Stimulated activated CD8-positive, alpha-beta memory T cell treated with anti-CD3 and anti-CD28 coated beads, Interleukin-12 subunit alpha, Interleukin-12 subunit beta, amount 100 ng/mL, for 4 hours (primary cell): ENCODE measurements at places on chromosomes 11 and 22.

GRCh38 chr11:67667490-67668191 is 6.8 kb downstream of the ALDH3B2 start:
- no peak for DNase-seq

DNA sequence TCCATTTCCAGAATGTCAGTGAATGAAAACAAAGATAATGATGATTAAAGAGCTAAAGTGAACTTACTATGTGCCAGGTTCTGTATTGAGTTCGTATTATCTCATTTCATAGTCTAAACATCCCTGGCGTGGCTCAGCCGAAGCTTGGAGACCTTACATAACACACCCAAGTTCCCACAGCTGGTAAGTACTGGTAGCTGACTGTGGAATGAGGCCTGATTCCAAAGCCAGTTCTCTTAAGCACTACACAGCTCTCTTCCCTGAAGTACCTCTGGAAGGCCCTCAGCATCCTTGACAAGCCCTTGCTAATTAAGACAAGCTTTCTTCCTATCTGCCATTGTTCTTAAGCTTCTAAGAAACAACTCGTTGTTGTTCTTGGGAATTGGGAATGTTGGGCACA is 28.6 kb upstream of the NCAM1 start:
- DNase-seq = no peak

GRCh38 chr11:64546600-64546999 is 44.4 kb upstream of the SLC22A12 start:
- DNase-seq = no peak

DNA sequence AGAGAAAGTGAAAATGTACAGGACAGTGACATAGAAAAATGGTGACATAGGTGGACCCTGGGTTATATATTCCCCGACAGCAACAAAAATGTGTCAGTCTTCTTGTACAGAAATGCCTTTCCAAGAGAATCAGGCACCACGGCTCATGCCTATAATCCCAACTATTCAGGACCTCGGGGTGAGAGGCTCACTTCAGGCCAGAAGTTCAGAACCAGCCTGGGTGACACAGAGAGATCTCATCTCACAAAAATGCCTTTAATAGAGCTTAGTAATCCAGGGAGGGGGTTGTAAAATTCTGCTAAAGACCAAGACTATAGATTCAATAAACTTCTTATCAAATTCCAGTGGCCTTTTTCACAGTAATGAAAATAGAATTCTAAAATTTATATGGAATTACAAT is 10.7 kb downstream of the ZNF195 start:
- DNase-seq = no peak

DNA sequence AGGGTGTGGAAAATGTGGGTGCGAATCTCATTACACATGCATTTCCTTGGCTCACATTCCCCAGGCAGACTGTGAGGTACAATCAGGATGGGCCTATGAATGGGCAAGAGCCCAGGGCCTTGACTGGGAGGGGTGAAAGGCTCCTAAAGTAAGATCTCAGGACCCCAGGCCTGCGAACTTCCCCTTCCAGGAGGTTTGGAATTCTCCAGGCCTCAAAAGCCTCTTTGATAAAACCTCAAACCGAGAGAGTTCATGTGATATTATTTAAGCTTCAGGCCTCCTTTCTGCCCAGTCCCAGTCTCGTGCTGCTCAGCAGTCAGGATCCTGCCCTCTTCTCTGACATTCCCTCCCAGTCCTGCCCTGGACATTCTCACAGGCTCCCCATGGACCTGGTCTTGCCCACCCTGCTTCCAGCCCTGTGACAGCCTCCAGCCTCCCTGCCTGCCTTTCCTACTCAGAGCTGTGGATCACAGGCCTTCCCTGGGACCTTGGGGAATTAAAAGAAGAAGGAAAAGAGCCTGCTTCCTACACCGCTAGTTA is 37.3 kb upstream of the TEAD1 start:
- DNase-seq = no peak

GRCh38 chr11:108926171-108926840 is 261.4 kb downstream of the DDX10 start:
- no peak for DNase-seq

DNA sequence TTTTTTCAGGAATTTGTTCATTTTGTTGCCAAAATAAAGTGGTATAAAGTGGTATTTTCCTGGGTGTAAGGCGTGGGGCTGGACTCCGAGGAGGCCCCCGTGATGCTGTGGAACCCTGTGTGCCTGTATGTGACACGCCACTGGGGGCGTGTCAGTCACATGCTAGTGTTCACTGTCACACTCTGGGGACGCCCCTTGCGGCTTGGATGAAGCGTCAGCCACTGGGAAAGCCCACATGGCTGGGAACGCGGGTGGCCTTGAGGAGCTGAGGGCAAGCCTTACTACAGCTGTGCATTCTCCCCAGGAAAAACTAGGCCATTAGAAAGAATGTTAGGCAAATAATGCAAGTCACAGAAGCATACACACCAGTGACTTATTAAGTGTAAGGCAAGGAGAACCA is 77.0 kb upstream of the SLC25A18 start:
- no peak for DNase-seq

DNA sequence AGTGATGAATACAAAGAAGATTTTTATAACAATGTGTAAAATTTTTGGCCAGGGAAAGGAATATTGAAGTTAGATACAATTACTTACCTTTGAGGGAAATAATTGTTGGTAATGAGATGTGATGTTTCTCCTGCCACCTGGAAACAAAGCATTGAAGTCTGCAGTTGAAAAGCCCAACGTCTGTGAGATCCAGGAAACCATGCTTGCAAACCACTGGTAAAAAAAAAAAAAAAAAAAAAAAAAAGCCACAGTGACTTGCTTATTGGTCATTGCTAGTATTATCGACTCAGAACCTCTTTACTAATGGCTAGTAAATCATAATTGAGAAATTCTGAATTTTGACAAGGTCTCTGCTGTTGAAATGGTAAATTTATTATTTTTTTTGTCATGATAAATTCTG is 5.3 kb downstream of the BIRC3 start:
- no peak for DNase-seq

DNA sequence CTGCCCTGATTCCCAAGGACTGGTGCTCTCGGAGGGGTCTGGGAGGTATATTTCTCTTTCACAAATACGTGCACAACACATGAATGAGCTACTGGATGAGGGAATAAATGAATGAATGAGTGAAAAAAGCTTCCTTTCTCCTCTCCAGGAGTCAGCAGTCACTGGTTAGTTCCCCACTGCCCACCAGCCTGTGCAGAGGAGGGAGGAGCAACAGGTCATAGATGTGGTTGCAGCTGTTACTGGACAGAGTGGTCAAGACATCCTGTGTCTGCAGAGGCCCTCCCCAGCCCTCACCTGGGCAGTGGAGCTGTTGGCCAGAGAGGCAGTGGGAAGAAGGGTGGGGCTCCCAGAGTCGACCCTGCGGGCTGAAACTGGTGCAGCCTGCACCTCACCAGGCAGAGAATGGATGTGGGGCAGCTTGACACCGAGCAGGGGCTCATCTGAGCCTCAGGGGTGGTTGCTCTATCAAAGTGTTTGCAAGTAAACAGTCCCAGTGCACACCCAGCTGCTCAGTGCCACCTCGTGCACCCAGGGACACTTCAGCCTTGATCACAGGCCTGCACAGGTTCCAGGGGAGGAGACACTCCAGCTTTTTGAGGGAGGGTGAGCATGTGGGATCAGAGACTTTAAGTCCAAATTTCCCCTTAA is 1.4 kb upstream of the VPREB1 start:
- no peak for DNase-seq

DNA sequence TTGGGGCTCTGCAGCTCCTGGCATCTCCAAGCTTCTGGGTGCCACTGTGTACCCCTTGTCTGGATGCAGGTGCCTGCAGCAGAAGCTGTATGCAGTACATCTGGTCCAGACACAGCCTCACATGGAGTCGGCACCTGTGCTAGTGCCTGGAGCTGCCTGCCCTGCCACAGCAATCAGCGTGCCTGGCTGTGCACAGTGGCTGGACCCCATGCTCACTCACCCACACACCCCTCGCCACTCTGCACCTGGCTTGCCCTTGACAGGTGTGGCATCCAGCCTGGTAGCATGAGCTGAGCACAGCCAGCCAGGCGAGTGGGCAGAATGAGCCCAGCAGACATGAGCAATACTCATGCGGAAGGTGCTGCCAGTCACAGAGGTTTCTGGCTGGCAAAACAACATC is 19.5 kb upstream of the OR6A2 start:
- DNase-seq = no peak
